ENCODE measurements at places on chromosomes 3 and 15. TPM values are rescaled to one million over a fixed set of nuclear protein-coding genes. Genes with fewer than 3 reads are reported as not detected.

PEX5L gene
- 0.60 TPM for total RNA-seq

DNA sequence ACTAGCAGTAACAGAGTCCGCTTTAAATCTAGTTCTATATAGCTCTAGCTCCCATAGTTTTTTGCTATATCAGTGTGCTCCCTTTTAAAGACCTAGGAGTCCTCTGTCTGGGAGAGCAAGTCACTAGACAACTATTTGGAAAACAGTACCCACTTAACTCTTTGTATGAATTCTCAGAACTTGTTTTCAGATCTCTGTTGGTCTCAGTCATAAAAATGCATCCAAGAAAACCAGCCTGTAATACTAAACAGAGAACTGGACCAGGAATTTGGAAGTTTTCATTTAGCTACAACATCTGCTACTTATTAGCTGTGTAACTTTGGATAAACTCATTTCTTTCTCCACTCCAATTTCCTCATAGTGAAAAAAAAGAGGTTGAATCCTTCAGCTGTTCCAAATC is 56.9 kb upstream of the C3orf49 start:
- no peak for DNase-seq

DNA sequence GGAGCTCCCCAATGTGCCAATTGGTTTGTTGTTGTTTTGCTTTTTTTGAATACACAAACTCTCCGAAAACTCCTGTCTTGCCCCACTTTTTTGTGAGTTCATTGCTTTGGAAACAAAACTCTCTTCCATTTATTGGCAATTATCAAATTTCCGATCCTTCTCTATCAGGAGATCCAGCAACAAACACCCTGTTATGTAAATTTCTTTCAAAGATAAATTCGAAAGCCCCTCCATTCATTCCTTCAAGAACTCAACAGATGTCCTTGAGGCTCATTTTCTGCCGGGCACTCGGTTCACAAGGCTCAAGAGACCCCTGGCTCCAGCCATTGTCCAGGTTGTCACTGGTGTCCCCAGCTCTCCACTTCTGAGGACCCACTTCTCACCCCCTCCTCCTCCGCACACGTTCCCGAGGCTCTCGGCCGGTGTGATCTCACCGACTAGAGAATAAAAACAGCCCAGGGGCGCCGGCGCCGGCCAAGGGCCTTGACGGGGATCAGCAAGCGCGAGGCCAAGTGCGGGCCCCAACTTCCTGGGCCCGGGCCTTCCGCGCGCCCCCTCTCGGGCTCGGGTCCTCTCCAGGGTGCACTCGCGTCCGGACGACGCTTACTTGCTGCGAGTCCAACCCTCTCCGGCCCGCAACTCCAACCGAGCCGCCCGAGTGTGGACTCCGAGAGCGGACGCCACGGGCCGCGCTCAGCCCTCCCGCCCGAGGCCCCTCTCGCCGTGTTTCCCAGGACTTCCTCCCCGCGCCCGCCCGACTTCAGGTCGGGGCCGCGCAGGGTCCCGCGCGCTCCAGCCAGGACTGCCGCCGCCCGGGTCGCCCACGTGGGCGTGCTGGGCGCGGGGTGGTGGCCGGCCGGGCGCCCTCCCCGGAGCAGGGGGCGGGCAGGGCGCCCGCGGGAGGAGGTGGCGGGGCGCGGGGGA is 533 bp upstream of the SMAD3 start:
- no peak for DNase-seq

GRCh38 chr3:10140996-10141546 is 507 bp upstream of the VHL start:
- no peak for DNase-seq

GRCh38 chr3:147407114-147407497 is 763 bp upstream of the ZIC4 start:
- no peak for DNase-seq

DNA sequence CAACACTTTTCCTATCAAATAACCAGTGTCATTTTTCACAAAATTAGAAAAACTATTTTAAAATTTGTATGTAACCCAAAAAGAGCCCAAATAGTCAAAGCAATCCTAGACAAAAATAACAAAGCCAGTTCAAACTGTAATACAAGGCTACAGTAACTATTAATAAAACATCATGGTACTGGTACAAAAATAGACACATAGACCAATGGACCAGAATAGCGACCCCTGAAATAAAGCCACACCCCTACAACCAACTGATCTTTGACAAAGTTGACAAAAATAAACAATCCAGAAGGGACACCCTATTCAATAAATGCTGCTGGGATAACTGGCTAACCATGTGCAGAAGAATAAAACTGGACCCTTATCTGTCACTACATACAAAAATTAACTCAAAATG is 19.9 kb downstream of the TM4SF18 start:
- DNase-seq = no peak

FBXL2 gene
- 5.0 TPM for total RNA-seq

DNA sequence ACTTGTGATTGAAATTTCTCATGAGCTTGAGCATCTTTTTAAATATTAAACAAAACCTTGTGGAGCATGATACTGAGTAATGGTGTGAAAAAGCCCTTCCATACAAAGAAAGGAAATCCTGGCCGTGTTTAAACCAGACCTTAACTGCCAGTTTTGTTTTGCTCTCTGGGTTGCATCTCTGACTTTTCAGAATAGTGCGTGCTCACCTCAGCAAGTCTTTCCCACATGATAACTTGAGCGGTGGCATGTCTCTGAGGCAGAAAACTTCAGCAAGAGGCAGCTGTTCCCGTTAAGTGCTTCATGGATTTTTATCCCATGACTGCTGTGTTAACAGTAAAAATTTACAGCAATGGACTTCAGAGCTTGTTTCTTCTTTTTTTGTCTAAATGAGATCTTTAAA is 393.3 kb downstream of the FEZF2 start:
- DNase-seq = no peak

PLXNB1 gene
- total RNA-seq = 166 TPM

C15orf39 gene
- 39.2 TPM for total RNA-seq

- DNase-seq = no peak
Observed at GRCh38 chr15:96703794-96704550, 373.5 kb downstream of the NR2F2 start.

CKMT1A gene
- not detected for total RNA-seq

DNA sequence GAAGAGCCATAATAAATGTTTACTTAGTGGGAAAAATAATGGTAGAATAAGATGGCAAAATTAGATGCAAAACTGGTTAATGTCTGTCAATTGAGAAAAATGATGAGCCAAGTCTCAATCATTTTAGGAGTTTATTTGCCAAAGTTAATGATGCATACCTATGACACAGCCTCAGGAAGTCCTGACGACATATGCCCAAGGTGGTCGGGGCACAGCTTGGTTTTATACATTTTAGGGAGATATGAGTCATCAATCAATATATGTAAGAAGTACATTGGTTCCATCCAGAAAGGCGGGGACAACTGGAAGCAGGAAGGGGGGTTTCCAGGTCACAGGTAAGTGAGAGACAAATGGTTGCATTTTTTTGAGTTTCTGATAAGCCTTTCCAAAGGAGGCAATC is 31.5 kb downstream of the CLEC3B start:
- DNase-seq = no peak

GRCh38 chr15:78223396-78224022 is 10.9 kb downstream of the ACSBG1 start:
- DNase-seq = no peak

Measured in ovary (tissue), 10 donors.